ENCODE measurements at places on chromosomes 16 and 17.

GRCh38 chr17:55710410-55710809, 12.3 kb downstream of the TMEM100 start:
- no peak for DNase-seq

GRCh38 chr17:42655528-42655927, 3.6 kb upstream of the TUBG2 start:
- DNase-seq: no peak

- DNase-seq: no peak
Measured at GRCh38 chr17:21375757-21376080, 438 bp upstream of the KCNJ12 start.

- DNase-seq: no peak
Measured at GRCh38 chr17:58391302-58391984, 25.9 kb downstream of the RNF43 start.

DNA sequence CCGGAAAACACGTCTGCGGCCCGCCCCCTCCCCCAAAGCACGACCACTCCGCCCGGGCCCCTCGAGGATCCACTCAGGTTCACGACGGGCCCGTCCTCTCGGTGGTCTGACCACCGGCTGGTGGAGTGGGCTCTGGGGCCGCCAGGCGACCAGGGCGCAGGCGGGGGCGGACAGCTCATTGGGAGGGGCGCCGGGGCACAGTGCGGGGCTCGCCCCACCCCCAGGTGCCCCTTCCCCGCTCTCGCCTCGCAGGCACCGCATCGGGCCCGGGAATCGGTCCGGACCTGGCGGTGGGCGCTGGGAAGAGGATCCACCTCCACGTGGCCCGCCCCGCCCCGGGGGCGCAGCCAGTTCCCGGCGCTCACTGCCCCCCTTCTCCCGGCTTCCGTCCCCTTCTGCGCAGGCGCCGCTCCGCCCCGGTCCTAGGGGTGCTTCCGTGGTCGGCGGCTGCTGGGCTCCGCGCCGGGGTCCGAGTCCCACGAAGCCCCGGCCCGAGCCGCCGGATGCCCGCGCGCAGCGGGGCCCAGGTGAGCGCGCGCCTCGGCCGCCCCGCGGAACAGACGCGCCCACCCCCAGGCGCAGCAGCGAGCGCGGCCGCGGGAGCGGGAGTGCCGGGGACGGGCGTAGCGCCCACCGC, at the start of gene MPG:
TSS of gene MPG (plus strand) at position 419 of the 637 bp plus-strand sequence. CDS start at position 504, 85 bp downstream.
- DNase-seq: peak; percentile 70

GRCh38 chr17:77555741-77556291, 402.7 kb upstream of the TNRC6C start:
- no peak for DNase-seq

- no peak for DNase-seq
Measured at GRCh38 chr16:12323007-12323758, 346.6 kb downstream of the SNX29 start.

GRCh38 chr17:73508057-73508930, 136.0 kb downstream of the SDK2 start:
- DNase-seq: no peak

- DNase-seq: no peak
Measured at GRCh38 chr17:35214631-35215273, 20.6 kb upstream of the SLC35G3 start.

DNA sequence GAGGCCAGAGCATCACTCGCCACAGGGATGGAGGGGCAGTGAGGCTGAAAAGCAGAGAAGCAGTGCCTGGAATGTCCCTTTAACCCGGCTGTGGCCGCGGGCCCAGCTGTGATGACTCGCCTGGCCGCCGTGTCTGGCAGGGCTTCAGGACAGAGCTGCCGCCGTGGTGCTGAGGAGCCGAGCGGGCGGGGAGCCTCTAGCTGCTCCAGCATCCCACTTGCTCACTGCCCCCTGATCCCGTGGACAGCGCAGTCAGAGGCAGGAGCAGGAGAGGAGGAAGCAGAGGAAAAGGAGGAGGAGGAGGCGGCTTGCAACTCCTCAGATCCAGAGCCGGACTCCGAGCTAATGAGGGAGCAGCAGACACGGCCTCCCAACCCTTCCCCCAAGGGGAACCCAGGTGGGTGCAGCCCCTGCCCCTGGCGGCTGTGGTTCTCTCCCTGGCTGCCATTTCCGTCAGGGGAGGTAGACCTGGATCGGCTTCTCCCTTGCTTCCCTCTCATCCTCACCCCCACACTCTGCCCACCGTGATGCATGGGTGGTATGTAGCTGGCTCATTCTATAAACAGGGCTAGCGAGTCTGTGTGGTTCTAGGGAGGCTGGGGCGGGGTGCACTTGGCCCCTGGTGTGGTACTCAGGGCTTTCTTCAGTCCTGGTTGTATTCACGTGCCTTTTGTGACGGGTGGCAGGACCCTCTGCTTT, 165.7 kb downstream of the CMIP start:
- DNase-seq: no peak

DNA sequence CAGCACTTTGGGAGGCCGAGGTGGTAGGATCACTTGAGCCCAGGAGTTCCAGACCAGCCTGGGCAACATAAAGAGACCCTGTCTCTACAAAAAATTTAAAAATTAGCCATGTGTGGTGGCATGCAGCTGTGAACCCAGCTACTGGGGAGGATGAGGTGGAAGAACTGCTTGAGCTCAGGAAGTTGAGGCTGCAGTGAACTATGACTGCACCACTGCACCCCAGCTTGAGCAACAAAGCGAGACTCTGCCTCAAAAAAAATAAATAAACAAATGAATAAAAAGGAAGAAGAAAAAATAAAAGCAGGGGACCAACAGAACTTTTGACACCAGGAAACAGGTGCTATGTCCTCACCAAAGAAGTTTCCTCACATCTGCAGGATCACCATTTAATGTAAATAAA, 14.2 kb downstream of the TERF2 start:
- no peak for DNase-seq

- DNase-seq: no peak
Measured at GRCh38 chr17:12097326-12097725, 76.6 kb downstream of the MAP2K4 start.

DNA sequence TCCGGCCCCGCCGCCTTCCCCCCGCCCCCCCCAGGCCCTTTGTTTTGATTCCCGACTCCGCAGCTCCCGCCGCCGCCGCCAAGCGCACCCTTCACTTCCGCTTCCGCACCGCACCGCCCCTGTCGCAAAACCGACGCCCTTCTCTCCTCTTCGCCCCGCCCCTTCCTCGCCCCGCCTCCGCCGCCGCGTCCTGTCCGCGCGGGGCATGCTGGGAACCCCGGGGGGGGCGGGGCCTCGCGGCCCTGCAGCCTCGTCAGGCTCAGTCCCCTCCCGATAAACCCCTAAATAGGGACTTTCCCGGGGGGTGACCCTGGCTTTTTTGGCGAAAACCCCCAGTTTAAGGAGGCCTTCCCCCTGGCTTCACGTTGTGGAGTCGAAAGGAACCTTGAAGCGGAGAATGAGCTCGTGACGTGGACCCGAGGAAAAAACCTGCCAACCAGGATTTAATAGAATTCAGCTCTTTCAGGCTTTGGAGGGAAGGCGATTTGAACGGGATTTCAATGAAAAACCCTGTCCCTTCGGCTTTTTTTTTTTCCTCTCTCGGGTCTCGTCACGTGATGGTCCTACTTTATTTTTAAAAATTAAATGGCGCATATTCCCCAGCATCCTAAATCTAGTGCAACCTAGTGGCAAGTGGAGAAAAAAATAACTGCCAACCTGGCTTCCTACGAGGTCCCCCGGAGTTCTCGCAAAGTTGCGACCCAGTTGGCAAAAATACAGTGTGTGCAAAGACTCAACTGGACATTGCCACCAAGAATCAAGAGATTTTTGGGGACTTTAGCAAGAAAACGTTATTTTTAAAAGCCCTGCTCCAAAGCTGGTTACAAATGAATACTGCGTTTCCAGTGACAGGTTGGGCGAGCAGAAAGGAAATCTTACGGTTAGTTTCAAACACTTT, at the start of gene MARF1:
TSS of gene MARF1 (minus strand) at position 107 of the 898 bp plus-strand sequence. CDS start 3,921 bp downstream, outside the sequence.
- DNase-seq: peak; percentile 98

- DNase-seq: no peak
Measured at GRCh38 chr16:3590736-3591435, 13.7 kb upstream of the NLRC3 start.

DNA sequence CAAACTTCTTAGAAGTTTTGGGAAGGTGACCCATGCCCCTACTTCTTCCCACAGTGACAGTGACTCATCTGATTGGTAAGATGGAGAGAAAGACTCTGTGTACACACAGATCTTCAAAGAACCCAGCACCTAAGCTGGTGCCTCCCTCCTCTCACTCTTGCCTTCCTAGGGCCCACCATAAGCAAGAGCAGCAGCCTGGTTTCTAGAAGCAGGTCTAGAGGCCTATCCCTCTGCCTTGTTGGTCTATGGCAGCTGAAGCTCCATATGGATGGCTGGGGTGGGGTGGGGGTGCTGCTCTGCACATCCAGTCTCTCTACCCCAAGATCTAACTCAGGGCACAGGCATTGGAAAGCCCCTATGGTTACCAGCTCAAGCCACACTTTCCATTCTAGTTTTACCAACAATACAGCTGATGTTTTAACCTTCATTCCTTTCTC, 47.5 kb downstream of the STAT3 start:
- no peak for DNase-seq

- no peak for DNase-seq
Measured at GRCh38 chr17:44122816-44123355, 555 bp downstream of the HDAC5 start.
